ENCODE measurements at places on chromosomes 1 and 21.

- no peak for DNase-seq
Measured at GRCh38 chr1:13786541-13786940, 86.6 kb downstream of the PRDM2 start.

DNA sequence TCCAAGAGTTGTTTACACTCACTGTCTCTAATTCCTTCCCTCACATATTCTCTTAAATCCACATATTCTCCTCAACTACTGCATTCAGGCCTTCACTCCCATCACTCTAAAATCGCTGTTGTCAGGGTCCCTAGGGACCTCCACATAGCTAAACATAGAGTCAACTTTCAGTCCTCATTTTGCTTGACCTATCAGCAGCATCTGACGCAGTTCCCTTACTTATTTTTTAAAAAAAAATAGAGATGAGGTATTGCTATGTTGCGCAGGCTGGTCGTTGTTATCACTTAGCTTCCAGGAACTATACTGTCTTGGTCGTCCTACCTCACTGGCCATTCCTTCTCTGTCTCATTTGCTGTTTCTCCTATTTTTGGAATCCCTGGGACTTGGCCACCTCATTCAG lies 11.7 kb upstream of the PLEKHO1 start:
- no peak for DNase-seq

- DNase-seq = peak; percentile 14
Measured at GRCh38 chr1:178847396-178847849, 23.5 kb downstream of the ANGPTL1 start.

DNA sequence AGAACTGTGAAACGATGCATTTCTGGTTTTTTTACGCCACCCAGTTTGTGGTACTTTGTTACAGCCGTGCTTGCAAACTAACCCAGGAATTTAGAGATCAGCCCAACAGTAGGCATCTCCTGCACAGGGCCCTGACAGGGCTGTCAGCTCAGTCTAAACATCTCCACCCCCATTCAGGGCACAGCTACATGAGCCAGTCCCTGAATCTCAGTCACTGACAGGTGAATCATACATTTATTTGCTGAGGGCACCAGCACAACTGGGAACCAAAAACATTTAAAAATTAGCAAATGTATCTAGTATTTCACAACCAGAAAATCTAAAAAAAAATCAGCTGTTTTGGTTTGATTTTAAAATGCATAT lies 30.7 kb downstream of the PRDX6 start:
- no peak for DNase-seq

Data from NCI-H345 (cell line).